ENCODE measurements at places on chromosomes 5 and 9. TPM values are rescaled to one million over a fixed set of nuclear protein-coding genes. Genes with fewer than 3 reads are reported as not detected.

The PCDHA9 gene
- 0.29 TPM for total RNA-seq

The TMEM232 gene
- 1.4 TPM for total RNA-seq

The SPINK1 gene
- total RNA-seq = not detected

The FBP1 gene
- total RNA-seq = not detected

The NAA35 gene
- total RNA-seq = 23.5 TPM

The GFPT2 gene
- total RNA-seq = 30.4 TPM

The DMRT3 gene
- not detected for total RNA-seq

The IGFBPL1 gene
- total RNA-seq = 0.36 TPM

The FAM221B gene
- not detected for total RNA-seq

The SPATA6L gene
- total RNA-seq = 0.72 TPM

The STKLD1 gene
- total RNA-seq = 1.2 TPM

The PCDHA1 gene
- not detected for total RNA-seq

The PHF24 gene
- not detected for total RNA-seq

The PLPPR1 gene
- total RNA-seq = not detected

The SPATA31C1 gene
- not detected for total RNA-seq

The SLC34A1 gene
- not detected for total RNA-seq

The SLC36A2 gene
- not detected for total RNA-seq

The FOXI1 gene
- total RNA-seq = not detected

The IFNA7 gene
- total RNA-seq = not detected

The MCTP1 gene
- 5.8 TPM for total RNA-seq

The TTC23L gene
- total RNA-seq = 0.29 TPM

The POU4F3 gene
- not detected for total RNA-seq

The LOX gene
- 317 TPM for total RNA-seq

The ARHGEF28 gene
- 56.9 TPM for total RNA-seq

The POU5F2 gene
- total RNA-seq = 1.8 TPM

The TLX3 gene
- not detected for total RNA-seq

The PRDM9 gene
- total RNA-seq = not detected

The GARIN3 gene
- total RNA-seq = not detected

The NRG2 gene
- 0.72 TPM for total RNA-seq

The SV2C gene
- not detected for total RNA-seq

The MARVELD2 gene
- total RNA-seq = 7.7 TPM

The SGTB gene
- total RNA-seq = 21.4 TPM

The NEUROG1 gene
- not detected for total RNA-seq

The NTNG2 gene
- 13.0 TPM for total RNA-seq

The PCDHGA3 gene
- total RNA-seq = 2.9 TPM

The CLTA gene
- total RNA-seq = 262 TPM

The PCDHA3 gene
- total RNA-seq = 0.59 TPM

The ALDH1B1 gene
- 38.0 TPM for total RNA-seq

The ZDHHC21 gene
- total RNA-seq = 10.6 TPM

The IFNA21 gene
- not detected for total RNA-seq

The IFNA2 gene
- total RNA-seq = not detected

The WDR38 gene
- not detected for total RNA-seq

The SNX30 gene
- total RNA-seq = 41.5 TPM

The PLPP7 gene
- 16.3 TPM for total RNA-seq

The CCDC171 gene
- 5.8 TPM for total RNA-seq

The OR1J1 gene
- not detected for total RNA-seq

The LIFR gene
- 39.8 TPM for total RNA-seq

The FGFR4 gene
- 1.1 TPM for total RNA-seq

The KIAA0825 gene
- 10.0 TPM for total RNA-seq

The RMI1 gene
- total RNA-seq = 8.0 TPM

The THBS4 gene
- total RNA-seq = 0.29 TPM
